ENCODE measurements at places on chromosomes 16 and 17.

DNA sequence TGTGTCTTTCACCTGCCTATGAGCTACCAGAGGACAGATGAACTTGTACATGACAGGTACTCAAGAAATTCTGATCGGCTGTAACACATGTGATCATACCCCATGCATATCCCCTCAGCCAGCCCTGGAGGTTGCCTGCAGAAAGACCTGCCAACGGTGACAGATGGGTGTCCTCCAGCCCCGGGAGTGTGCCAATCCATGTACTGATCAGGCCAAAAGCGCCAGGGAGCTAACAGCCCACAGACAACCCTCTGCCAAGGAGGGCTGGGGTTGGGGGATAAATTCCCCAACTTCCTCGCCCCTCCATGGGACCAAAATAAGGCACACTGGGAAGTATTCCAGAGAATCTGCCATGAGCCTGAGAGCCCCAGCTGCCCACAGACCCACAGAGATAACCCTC lies 189.4 kb downstream of the CCT6B start:
- DNase-seq = no peak

GRCh38 chr16:46715769-46716305 lies 26.4 kb downstream of the ORC6 start:
- DNase-seq = no peak

GRCh38 chr16:77599793-77600415 lies 122.4 kb upstream of the NUDT7 start:
- no peak for DNase-seq

- DNase-seq = no peak
Observed at GRCh38 chr17:30926516-30926915, 4.8 kb downstream of the ADAP2 start.

DNA sequence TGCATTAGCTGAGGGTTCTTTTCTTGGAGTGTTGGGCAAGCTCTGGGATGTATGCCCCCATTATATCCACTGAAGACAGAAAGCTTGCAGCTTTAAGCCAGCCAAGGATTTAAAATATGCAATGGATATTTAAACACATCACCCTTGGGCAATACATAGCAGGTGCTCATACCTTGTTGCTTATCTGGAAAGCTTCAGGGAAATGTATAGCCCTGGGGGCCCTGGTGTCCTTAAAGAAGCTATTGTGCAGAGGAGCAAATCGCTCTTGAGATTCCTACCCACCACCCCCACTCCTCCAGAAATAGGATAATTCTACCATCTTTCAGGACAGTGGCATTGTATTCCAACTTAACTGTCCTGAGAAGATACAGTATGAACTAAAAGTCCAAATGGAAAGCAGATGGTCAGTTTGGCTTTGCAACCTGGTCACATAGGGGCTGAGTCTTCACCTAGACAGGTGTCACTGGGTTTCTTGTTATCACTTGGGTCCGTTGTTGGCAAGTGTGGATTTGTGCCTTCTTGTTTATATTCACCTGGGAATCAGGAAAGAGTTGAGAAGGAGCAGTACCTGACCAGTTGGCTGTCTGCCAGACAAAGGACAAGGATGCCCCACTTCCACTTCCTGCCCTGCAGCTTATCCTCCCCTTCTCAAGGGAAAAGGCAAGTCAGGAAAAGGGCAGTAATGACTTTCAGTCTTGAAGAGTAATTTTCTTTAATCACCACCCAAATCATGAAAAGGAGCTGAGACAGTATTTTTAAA lies 3.4 kb downstream of the ANKRD40CL start:
- DNase-seq = no peak

DNA sequence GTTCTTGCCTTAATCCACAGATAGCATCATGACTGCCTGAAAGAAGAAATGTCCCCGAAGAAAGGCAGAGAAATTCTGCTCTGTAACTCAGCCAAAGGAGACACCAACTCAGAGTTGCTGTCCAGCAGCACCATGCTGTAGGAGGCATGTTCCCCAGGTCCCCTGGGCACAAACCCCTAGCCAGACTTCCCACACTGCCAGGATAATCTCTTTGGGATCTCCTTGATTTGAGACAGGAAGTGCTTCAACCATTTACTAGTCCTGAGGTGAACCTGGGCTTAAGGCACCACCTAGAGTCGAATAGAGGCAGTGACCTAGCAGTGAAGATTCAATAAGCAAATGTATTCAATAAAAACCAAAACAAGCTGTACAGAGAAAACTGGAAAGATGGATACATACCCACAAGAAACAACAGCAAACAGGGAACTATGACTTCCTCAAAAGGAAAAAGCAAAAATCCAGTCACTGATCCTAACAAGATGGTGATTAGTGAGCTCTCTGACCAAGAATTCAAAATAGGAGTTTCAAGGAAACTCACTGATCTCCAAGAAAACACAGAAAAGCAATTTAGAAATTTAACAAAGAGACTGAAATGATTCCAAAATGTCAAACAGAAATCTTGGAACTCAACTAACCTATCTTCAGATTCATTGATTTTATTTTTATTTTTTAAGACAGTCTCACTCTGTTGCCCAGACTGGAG lies 5.7 kb downstream of the OR4D2 start:
- DNase-seq = no peak

DNA sequence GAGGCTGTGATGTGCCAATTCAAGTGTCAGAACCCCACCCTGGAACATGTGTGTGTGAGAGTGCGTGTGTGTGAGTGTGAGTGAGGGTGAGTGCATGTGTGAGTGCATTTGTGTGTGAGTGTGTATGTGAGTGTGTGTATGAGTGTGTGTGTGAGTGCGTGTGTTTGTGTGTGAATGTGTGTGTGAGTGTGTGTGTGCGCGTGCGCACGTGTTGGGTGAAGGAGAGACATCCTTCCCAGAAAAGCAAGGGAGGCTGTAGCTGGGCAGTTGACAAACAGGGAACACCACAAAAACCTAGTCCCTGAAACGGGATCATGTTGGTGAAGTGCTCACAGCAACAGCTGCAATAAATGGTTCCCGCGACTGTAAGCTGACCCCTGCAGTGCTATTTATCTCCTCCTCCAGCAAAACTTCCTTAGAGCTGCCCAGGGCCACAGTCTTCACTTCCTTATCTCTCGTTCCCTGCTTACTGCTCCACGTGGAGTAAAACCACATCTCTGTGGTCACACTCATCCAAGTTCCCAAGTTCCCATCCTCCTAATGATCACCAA lies 40.1 kb upstream of the RPL38 start:
- no peak for DNase-seq

GRCh38 chr16:86477642-86478041 lies 32.7 kb upstream of the FOXF1 start:
- DNase-seq = no peak

- DNase-seq = no peak
Observed at GRCh38 chr16:1828645-1829410, 1.8 kb downstream of the FAHD1 start.

DNA sequence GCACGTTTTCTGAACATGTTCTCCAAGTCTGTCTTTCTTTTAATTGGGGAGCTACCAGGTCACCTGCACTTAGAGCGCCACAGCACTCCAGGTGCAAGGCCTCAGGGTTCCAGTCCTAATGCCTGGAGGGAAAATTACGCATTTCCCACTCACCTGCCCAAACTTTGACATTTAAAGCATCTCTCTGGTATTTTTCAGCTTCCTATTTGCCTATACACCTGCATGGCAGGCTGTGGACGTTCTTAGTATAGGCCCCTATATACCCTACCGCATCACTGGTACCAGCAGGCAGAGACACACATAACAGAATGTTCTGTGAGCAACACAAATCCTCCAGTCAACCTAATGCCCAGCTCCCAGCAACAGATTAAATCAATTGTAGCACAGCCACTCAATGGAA lies 213.3 kb downstream of the MRTFB start:
- DNase-seq = no peak

GRCh38 chr16:56948234-56948633 lies 13.5 kb upstream of the CETP start:
- DNase-seq = no peak

DNA sequence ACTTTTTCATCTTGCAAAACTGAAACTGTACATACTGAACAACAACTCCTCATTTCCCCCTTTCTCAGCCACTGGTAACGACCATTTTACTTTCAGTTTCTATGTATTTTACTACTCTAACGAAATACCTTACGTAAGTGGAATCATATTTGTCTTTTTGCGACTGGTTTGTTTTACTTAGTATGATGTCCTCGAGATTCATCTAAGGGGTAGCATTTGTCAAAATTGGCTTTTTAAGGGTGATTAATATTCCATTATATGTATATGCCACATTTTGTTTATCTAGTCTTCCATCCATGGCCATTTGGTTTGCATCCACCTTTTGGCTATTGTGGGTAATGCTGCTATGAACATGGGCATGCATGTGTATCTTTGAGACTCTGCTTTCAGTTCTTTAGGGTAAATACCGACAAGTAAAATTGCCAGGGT lies 10.4 kb downstream of the KPNB1 start:
- DNase-seq = no peak

GRCh38 chr17:57794841-57795240 lies 49.7 kb upstream of the CCDC182 start:
- no peak for DNase-seq

GRCh38 chr17:43382776-43383175 lies 16.0 kb upstream of the ARL4D start:
- no peak for DNase-seq

DNA sequence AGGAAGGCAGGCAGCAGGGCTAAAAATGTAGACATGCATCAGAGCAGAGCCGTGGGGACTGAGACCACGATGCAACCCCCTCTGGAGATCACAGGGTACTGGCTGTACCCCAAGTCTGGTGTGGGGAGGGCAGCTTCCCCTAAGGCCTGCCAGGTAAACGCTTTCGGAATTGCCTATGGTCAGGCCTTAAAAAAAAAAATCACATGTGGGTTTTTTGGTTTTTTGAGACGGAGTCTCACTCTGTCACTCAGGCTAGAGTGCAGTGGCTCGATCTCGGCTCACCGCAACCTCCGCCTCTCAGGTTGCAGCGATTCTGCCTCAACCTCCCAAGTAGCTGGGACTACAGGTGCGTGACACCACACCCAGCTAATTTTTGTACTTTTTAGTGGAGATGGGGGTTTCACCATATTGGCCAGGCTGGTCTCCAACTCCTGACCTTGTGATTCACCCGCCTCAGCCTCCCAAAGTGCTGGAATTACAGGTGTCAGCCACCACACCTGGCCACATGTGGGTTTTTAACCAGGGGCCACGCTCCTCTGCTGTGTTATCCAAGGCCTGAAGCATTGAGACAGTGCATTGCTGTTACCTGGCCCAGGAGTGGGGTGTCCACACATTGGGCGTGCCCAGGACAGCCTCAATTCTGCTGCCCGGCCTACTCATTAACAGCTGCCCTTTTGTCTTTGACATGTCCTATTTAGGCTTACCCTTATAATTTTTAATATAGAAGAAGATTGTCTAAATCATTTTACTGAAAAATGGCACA lies 50.4 kb downstream of the LITAF start:
- no peak for DNase-seq

- no peak for DNase-seq
Observed at GRCh38 chr17:12296209-12296625, 275.5 kb downstream of the MAP2K4 start.

DNA sequence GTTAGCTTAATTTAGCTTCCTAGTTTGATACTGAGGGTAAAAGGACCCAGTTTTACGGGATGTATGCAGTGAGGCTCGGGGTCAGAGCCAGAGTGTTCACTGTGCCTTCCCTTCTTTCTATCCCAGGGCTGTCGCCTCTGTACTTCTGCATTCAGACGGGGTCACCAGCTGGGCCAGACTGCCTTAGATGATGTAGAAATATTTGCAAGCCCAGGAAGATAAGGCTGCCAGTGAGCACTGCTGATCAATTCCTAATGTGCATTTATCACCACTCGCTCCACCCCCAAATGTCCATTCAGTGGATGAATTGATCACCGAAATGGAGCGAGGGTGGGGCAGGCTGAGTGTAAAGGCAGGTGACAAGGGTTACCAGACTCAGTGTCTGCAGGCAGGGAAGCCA lies 9.1 kb downstream of the SHISA6 start:
- no peak for DNase-seq

GRCh38 chr17:39231591-39232551 lies 6.1 kb upstream of the STAC2 start:
- no peak for DNase-seq

DNA sequence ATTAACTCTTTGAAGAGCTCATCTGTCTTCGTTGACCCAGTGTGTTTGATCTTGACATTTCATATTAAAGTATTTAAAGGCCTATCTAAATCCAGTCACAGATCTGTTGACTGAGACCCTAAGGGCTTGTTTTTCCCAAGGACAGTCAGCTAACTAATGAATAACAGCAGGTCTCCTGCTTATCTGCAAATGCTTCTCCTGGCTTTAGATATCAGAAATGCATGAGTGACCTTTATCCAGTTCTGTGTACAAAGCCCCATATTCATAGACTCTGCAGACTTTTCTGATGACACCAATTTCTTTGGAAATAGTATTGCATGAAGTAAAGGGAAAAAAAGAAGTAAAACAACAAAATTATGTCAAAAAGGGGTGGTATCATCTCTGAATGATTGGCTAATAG lies 70.3 kb downstream of the YPEL2 start:
- DNase-seq = no peak

DNA sequence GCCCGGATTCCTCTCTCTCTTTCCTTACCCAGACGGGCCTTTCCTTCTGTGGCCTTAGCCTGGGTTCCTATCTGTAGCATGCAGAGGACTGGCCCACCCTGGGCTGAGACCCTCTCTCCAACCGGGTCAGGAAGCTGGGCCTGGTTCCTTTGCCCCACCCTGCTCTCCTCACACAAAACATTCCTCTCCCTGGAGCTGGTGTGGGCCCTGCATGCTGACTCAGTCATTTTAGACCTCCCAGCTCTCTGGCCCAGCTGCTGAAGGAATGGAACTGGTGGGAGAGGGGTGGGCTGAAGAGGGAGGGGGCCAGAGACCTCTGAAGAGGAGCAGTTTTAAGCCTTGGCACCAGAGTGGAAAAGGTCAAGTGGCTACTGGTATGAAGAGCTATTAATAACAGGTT lies 957 bp downstream of the MYL4 start:
- DNase-seq = no peak

DNA sequence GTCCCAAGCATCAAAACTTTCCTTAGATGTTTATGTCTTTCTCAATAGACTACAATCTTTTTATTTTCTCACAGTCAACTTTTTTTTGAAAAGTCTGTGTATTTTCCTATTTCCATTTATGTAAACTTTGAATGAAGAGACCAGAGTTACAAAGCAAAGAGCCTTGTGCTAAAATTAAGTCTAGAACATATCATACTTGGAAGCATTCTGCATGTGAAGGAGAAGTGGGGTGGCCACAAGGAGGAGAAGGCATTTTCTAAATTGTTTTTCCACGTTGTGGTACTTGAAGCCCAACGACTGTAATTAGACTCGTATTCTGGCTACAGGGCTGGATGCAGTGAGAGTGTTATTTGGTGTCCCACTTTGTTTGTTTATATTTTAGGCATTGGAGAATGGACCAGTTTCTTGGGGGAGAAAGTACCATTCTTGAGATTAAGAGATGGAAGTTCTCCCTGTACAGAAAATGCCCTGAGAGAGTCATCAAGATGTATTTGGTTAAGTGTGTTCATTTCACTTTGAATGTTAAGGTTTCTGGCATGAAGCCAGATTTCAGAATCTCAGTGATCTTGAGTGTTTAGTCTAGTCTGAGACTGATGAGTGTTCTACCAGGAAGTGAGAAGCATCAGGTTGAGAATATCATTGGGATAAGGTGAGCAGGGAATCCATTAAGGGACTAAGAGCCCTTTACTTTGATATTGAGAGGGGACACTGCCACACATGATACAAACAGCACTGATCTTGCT lies 71.6 kb downstream of the MAP2K6 start:
- DNase-seq = no peak

GRCh38 chr17:51848451-51848850 lies 310.1 kb downstream of the CA10 start:
- DNase-seq = no peak

All from globus pallidus (tissue), 1 donor.